A549 treated with GW870086 at 1 μM for 4 hours (cell line): ENCODE measurements at places on chromosomes 2 and 18. TPM values are rescaled to one million over a fixed set of nuclear protein-coding genes. Genes with fewer than 3 reads are reported as not detected.

The MOCOS gene
- total RNA-seq = 2.8 to 4.6 TPM (median 4.4 TPM) in 5 replicates

The RNU2-63P gene
- total RNA-seq = not detected in 5 replicates

The CCDC121 gene
- 2.5 to 4.7 TPM (median 4.2 TPM) in 5 replicates for total RNA-seq

The CDH2 gene
- 32.4 to 50.6 TPM (median 48.5 TPM) in 5 replicates for total RNA-seq

The ADRA2B gene
- total RNA-seq = 0.03 to 0.13 TPM (median 0.08 TPM) in 5 replicates

The DHRS9 gene
- total RNA-seq = 2.7 to 4.2 TPM (median 3.5 TPM) in 5 replicates

The NYAP2 gene
- not detected in 5 replicates for total RNA-seq

The C2orf80 gene
- total RNA-seq = not detected in 5 replicates

The NETO1 gene
- total RNA-seq = not detected in 5 replicates

The ACADL gene
- 0.06 to 0.09 TPM (median 0.07 TPM) in 3 of 5 replicates, not detected in the others for total RNA-seq

The STON1 gene
- 0.31 to 0.56 TPM (median 0.38 TPM) in 5 replicates for total RNA-seq

The HOXD3 gene
- 0.07 to 0.20 TPM (median 0.13 TPM) in 4 of 5 replicates, not detected in the other for total RNA-seq
